Smooth muscle cell of the pulmonary artery (primary cell): ENCODE measurements at places on chromosomes 1 and 21. TPM values are rescaled to one million over a fixed set of nuclear protein-coding genes. Genes with fewer than 3 reads are reported as not detected.

RXRG gene
- total RNA-seq, result 0.03 TPM in 1 of 2 replicates, not detected in the other

CFAP74 gene
- not detected in 2 replicates for total RNA-seq

VAV3 gene
- 0.33 and 0.69 TPM in 2 replicates for total RNA-seq

TM2D1 gene
- 66.8 and 97.0 TPM in 2 replicates for total RNA-seq

HENMT1 gene
- total RNA-seq, result 1.9 and 3.4 TPM in 2 replicates

TCEA3 gene
- 18.0 and 20.0 TPM in 2 replicates for total RNA-seq

ZNF695 gene
- 0.79 and 0.98 TPM in 2 replicates for total RNA-seq

VASH2 gene
- 0.03 and 0.26 TPM in 2 replicates for total RNA-seq

SH3BGR gene
- 5.3 and 6.0 TPM in 2 replicates for total RNA-seq

S100A1 gene
- total RNA-seq, result 0.13 TPM in 1 of 2 replicates, not detected in the other

FBLIM1 gene
- 121 and 208 TPM in 2 replicates for total RNA-seq
